ENCODE measurements at places on chromosomes 3 and 15.

GRCh38 chr15:53976844-53977392 lies 1.3 kb upstream of the UNC13C start:
- no peak for DNase-seq

- DNase-seq, result no peak
Measured at GRCh38 chr3:101932326-101933068, 83.2 kb downstream of the NFKBIZ start.

GRCh38 chr15:40716165-40716564 lies 21.2 kb downstream of the RAD51 start:
- DNase-seq, result no peak

DNA sequence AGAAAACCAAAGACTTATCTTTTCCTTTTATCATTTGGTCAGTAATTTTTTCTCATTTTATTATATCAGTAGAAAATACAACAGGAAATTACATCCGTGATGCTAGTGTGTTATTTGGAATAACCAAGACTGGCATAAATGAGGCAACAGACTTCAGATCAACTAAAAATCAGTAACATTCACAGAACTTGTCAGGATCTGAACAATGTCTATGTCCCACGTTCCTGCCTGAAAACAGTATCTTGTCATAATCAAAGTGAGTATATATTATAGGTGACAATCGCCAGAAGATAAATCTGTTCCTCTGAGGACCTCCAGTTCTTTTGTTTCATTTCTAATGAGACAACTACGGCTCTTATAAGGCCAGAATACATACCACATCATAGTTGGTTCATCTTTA lies 41.8 kb downstream of the MYH15 start:
- DNase-seq, result no peak

DNA sequence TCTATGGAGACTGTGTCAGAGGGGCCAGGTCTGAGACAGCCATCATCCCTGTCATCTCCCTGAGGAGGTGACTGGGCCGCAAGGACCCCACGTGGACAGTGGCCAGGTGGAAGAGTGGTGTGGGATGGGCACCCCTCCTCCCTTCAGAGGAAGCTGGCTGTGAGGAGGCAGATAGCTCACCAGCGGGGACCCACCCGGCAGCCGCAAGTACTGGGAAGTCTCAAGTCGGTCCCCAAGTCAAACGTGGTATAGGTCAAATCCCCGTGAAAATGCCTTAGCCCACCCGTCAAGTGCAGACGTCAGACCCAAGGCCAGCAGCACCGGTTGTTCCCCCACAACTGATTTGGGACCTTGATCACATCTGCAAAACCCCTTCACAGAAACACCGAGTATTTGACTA lies 12.3 kb upstream of the KLF13 start:
- no peak for DNase-seq

DNA sequence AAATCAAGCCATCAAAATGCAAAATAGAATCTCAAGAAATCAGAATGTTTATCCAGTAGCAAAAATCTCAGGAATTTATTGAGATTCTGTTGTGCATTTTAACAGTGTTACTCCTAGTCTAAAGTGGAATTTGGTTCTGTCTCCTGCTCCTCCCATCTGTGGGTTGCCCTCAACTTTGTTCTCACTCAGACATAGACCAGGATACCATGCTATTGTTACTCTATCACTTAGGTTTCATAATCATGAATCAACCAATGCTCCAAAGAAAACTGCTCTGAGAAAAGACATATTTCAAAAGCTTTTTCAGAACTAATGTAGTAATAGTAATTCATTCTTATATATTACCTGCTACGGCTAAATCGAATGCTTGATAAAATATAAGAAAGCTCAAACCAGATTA lies 274.7 kb downstream of the RBMS3 start:
- no peak for DNase-seq

DNA sequence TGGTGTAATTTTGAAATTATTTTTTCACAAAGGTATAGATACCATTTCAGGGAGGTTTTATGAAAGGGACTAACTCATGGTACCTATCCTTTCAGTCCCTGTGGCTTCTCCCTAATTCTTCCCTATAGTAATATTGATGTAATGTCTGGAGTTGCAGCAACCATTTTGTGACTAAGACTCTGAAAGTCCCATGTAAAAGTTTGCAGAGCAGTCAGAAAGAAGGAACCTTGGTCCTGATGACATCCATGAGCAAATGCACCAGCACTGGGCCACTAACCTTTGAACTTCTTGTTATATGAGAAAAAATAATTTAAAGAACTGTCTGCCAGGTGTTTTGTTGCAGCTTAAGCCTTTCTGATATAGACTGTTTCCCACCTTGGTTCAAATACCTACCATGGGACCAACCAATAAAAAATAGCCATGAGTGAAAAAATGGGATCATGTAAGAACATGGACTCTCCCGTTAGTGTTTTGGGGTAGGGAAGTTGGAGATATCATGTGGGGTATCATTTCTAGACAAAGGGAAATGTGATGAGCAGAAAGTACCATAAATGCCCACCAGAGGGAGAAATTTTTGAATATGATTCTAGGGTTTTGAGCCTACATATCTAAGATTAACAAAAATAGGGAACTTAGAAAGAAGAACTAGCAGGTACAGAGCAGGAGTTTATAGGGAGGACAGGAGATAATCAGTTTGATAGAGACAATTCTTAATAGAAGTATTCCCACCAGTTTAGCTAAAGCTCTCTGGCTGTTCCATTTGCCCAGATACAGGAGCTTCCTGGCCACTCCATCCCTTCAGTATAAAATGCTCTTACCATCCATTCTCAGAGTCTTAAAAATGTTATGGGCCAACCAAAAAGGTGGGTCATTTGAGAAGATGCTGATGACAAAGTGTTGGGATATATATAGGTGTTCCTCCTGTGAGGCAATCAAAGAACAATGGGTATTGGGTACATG lies 3.4 kb upstream of the CPOX start:
- DNase-seq, result peak; percentile 57

DNA sequence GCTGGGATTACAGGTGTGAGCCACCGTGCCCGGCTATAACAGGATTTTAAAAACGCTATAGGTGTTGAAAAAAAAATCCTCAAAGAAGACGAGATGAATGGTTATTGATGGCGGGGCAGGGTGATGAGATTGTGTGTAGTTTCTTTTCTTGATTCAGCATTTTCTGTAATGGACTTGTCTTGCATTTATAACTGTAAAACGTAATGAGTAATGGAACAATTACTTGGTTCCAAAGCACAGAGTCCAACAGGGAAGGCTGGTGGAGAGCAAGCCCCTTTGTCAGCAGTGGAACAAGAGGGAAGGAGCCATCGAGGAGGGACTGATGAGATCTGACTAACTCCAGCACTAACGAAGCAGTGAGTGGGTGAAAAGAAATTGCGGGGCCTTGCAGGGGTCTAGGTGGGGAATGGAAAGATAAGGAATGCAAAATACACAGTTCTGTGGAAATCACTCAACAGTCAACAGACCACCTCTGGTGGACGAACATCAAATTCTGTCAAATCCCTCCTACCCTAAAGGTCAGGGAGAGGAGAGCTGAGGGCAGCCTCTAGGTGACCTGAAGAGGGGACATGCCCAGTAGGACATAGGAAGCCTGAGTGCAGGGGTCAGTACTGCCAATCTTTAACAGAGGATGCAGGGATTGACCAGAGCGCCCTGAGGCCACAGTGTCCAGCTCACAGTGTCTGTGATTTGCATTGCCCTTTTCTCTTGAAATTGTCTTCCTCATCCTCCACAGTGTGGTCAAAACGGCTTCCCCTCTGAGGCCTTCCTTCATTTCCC lies 23.1 kb upstream of the CDCP1 start:
- no peak for DNase-seq

- DNase-seq, result no peak
Measured at GRCh38 chr3:170079536-170080165, 41.9 kb downstream of the GPR160 start.

- DNase-seq, result no peak
Measured at GRCh38 chr3:168889666-168890065, 773.8 kb downstream of the MECOM start.

- DNase-seq, result no peak
Measured at GRCh38 chr15:33116198-33116597, 78.3 kb downstream of the FMN1 start.

DNA sequence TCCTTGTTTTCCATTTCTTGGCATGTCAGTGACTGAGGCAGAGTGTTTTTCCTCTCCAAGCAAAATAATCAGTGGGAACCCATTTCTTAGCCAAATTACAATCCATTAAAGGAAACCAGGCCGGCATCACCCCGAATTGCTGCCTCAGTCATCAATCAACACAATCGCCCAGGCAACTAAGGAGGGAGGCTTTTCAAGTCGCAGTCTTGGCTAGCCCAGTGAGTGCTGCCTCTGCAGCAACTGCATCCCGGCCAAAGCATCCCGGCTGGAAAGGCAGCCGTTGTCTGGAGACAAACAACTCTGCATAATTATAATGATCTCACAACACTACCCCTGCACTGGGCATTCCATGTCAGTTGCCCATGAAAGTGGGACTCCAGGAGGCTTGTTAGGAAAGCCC lies 213.5 kb upstream of the PRICKLE2 start:
- no peak for DNase-seq

GRCh38 chr3:126537730-126538281 lies 13.9 kb downstream of the CHST13 start:
- DNase-seq, result no peak

DNA sequence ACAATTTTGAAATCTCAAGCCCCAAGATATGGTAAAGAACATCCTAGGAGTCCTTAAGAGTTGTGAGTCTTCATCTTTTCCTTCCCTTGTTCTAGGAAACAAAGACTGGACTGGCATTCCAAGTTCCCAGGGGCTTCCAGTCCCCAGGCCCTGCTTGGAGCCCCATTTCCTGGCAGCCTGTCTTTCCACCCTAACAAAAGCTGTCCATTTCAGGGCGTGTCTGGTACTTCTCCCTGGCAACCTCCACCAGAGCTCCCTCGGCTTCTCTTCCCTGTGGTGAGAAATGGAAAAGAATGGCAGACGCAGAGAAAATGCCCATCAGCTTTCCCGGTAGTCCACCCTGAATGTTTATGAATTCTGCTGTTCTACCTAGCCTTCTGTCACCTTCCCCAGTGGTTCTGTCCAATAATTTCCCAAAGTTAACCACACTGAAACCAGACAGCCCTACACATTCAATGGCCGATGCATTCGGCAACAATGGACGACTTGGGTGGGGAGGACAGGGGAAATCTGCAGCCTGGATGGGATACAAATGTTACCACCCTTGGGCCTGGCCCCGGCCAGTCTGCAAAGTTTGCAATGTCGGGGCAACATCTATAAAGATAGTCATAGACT lies 6.8 kb downstream of the RAB6B start:
- DNase-seq, result no peak

GRCh38 chr3:53616971-53617892 lies 122.8 kb downstream of the CACNA1D start:
- no peak for DNase-seq

- DNase-seq, result no peak
Measured at GRCh38 chr3:152516216-152516615, 247.5 kb downstream of the MBNL1 start.

DNA sequence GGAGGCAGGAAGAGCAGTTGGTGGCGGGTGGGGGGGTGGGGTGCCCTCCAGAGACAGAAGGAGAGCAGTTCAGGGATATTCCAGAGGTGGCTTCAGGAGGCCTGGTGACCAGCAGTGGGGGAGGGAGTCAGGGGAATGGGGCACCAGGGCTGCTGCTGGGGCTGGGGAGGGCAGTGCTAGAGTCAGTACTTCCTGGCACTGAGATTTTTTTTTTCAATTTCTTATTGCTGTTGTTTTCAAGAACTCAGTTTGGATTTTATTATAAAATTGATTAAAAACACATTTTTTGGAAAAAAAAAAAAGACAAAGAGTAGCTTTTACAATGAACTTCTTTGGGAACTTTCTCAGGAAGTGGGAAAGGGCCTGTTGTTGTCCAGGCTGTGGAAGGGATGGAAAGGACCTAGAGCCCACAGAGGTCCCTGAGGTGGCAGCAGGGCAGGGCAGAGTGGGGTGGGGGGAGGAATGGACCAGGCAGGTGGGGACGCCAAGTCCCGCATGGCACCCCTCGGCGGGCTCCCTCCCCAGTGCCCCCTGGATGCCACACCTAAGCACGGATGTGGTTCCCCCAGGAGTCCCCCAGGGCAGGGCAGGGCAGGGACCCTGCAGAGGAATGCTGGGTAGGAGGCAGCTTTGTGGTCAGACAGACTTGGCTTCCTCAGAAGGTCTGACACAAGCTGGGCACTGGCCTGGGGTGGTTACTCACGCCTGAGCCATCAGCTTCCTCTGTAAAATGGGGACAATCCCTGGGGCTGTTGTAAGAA lies 8.5 kb upstream of the ANPEP start:
- DNase-seq, result no peak

Measured in NCI-H1694 treated with DMSO at 0.1 percent for 48 hours (cell line).